Stimulated activated CD8-positive, alpha-beta memory T cell treated with anti-CD3 and anti-CD28 coated beads, Interleukin-7, amount 100 ng/mL, for 24 hours (primary cell): ENCODE measurements at places on chromosomes 5 and 9.

GRCh38 chr5:117776977-117777376 is 1202.4 kb upstream of the SEMA6A start:
- DNase-seq, result no peak

DNA sequence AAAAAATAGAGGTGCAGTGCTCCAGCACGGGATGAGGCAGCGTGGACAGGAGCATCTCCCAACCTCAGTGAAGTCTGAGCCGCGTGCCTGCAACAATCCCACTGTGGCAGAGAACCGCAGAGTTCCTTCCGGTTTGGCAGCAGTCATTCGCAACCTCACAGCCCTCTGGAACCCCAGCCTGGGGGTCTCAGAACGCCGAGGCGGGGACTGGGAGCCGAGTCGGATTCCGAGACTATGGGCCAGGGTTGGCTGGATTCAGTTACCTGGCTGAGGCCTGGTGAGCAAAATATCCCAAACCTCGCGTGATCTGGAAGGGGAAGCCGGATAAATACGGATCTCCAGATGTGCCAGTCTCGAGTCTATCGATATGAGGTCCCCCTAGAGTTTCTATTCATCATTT is 27.0 kb downstream of the CDKN2A start:
- no peak for DNase-seq

DNA sequence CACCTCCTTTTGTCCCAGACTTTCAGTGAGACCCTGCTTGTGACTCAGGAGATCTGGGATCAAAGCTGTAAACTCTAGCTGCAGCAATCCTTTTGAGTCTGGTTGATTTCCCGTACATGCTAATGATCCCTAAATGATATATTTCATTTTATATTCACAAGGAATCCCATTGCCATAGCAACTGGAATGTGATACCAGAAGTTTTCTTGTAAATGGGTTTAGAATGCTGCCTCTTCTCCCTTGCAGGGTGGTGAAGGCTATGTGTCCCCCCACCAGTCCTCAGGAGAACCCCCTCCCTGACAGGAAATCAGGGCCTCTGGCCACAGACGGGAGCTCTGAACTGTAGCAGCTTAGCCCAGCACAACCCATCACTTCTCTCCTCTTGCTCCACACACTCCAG is 215.0 kb downstream of the FSTL4 start:
- DNase-seq, result no peak

GRCh38 chr9:79570448-79571308 is 1.1 kb upstream of the TLE4 start:
- DNase-seq, result peak; percentile 25

- DNase-seq, result no peak
Observed at GRCh38 chr5:83099445-83099844, 22.1 kb downstream of the XRCC4 start.

- no peak for DNase-seq
Observed at GRCh38 chr5:114686356-114686755, 324.5 kb downstream of the KCNN2 start.

GRCh38 chr5:114305402-114306207 is 56.3 kb upstream of the KCNN2 start:
- DNase-seq, result no peak

DNA sequence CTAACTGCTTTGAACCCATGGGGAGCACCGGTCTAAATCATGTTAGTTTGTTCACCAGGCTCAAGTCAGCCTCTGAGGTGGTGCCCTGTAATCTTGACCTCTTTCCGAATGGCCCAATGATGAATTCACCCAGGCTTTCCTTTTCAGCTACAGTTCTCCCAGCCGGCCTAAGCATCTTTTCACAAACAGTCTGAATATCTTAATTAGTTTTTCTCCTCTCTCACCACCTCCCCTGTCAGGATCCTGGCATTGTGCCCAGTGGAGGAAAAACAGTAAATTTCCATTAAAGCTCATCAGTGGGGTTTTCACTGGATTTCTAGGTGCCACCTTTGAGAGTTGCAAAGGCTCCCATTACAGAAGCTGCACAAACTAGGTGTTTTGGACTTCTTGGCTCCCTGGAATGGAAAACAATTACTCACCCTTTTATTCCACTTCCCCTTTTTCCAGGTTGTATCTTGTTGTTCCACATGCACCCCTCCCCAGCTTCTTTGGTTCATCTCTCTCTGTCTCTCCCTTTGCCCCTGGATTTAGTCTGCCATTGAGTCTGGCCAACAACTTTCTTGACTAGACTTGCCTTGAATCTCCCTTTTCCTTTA is 69.4 kb upstream of the ADAMTSL1 start:
- DNase-seq, result no peak

- DNase-seq, result no peak
Observed at GRCh38 chr9:11551106-11551505, 938.3 kb upstream of the PTPRD start.

DNA sequence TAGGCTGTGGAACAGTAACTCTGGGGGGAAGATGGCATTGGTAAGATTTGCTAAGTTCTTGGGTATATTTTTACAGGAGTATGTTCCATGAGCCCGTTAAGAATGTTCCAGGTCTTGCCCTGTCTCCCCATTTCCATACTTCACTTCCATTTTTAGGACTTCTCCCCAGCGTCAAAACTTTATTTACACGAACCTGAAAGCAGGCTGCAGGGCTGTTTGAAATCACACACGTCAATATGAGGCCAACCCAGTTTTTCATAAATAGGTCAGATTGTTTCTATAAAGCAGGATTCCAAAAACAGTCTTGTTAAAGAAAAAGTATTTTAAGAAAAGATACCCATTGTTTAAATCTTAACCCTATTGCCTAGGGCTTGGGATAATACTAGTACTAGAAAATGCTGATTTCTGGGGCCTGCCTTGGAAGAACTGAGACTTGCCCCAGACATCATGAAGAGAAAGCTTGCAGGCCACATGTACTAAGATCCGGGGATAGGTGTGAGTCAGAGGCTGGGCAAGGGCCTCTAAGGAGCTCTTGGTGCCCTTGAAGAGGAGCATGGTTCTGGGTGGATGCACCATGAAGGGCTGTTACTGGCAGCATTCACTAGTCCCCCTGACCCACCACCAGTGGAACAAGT is 24.2 kb downstream of the TRIO start:
- DNase-seq, result no peak

DNA sequence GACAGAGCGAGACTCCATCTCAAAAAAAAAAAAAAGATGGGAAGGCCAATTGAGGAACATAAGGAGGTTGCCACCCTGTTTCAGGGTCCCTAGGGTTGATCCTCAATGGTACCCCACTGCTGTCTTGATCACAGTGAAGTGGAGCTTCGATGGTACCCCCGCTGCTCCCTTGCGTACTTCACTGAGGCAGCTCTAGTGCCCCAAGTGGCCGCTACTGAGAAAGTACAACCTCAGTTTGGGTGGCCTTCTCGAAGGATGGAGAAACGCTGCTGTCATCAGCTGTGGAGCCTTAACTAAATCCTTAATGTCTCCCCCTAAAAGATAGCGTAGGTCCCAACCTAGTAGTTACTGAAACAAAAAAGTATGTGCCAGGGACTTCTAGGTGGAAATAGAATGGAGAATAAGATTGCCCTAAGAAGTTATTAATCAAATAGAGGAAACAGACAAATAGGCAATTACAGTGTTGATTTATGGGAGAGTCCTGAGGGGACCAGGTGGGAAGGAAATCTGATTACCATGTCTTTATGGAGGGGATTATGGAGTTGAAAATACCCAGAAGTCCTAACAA is 6.3 kb downstream of the TESK1 start:
- no peak for DNase-seq

GRCh38 chr5:172178991-172179989 is 8.7 kb downstream of the STK10 start:
- DNase-seq, result no peak

- no peak for DNase-seq
Observed at GRCh38 chr9:34636791-34637355, 714 bp downstream of the SIGMAR1 start.

- no peak for DNase-seq
Observed at GRCh38 chr9:852539-852938, 11.0 kb downstream of the DMRT1 start.

GRCh38 chr9:37197158-37198038 is 77.0 kb downstream of the ZCCHC7 start:
- DNase-seq, result no peak

- DNase-seq, result no peak
Observed at GRCh38 chr5:169426784-169427183, 125.8 kb upstream of the SLIT3 start.

DNA sequence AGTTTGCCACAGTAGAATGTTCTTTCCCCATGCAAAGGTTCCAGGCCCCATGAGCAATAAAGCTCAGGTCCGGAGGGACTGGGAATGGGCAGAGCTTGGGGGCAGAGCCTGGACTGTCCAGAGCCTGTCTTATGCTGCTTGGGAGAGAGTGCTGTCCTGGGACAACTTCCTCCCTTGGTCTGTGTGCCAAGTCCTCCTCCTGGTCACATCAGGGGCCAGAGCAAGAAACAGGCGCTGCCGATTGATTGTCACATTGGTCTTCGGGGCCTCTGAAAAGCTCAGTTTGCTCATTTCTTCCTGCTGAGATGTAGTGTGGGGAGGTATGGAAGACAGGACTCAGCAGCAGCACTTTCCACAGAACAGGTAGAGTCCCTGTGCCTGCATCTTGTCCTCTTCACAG is 54.0 kb upstream of the FCN1 start:
- DNase-seq, result no peak

- no peak for DNase-seq
Observed at GRCh38 chr9:88891040-88891439, 100.2 kb upstream of the S1PR3 start.

DNA sequence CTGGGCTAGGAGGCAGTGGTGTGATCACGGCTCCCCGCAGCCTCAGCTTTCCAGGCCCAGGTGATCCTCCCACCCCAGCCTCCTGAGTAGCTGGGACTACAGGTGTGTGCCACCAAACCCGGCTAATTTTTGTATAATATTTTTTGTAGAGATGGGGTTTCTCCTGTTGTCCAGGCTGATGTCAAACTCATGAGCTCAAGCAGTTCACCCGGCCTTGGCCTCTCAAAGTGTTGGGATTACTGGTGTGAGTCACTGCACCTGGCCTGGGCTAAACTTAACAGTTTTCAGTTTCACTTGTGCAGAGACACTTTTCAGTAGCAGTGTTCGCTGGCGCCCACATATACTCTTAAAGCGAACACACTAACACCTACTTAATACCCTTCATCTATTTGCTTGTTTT is 205.6 kb upstream of the ZNF608 start:
- DNase-seq, result no peak

DNA sequence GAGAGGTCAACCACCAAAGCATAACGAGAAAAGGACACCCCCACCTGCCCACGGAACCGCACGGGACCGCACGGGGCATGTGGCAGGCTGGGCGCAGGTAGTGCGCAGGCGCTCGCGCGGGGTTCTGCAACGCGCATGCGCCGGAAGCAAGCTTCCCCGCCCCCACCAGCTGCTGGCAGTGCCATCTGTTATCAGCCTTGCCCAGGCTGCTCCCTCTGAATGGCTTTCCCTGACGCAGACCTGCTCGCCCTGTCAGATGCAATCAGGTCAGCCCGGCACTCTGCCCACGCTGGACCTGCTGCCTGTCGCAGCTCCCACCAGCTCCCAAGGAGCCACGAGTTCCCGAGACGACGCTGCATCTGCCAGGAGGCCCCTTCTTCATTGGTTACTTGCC is 22.8 kb downstream of the PTCH1 start:
- DNase-seq, result no peak

- DNase-seq, result no peak
Observed at GRCh38 chr5:125836256-125836655, 587.0 kb upstream of the GRAMD2B start.

DNA sequence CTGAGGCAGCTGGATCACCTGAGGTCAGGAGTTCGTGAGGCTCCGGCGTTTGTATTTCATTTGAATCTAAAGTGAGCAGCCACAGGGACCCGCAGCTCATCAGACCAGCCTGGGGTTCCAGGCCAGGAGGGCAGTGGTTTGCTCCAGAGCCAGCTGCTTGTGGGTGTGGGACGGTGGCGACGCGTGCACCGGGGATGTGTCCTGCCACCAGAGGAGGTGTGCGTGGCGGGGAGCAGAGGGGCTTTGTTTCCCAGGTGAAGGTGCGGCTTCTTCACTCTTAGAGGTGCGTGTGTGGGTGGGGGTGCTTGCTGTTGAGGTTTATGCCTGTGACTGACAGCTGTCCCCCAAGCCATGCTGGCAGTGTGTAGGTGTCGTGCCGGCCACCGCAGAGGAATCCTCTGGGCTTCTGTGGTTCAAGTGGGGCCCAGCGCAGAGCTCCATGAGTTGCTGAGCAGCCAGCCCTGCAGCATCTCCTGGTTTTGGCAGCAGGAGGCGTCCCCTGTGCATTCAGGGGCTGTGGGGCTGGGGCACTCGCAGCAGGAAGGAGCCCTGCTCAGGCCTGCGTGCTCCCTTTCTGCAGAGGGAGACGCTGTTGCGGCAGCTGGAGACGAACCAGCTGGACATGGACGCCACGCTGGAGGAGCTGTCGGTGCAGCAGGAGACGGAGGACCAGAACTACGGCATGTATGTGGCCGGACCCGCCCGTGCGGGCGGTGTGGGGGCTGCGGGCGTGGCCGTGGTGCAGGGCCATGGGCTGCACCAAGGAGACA is 6.9 kb upstream of the AJM1 start:
- no peak for DNase-seq

- DNase-seq, result no peak
Observed at GRCh38 chr5:5270161-5270560, 130.0 kb downstream of the ADAMTS16 start.

- no peak for DNase-seq
Observed at GRCh38 chr9:135722365-135722764, 20.4 kb downstream of the KCNT1 start.

DNA sequence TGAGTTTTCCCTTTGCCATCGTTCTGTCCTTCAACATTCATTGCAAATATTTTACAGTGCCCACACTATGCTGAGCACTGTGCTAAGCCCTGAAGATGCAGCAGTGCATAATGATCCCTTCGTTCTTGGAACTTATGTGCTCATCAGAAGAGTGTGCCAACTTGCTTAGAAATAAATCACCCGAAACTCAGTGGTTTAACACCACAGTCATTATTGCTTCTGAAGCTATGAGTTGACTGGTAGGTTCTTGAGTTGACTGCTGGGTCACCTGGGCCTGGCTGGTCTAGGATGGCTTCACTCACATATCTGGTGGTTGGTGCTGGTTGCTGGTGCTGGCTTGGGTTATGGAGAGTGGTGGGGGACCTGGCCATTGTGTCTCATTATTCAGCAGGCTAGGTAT is 20.9 kb downstream of the PCSK5 start:
- no peak for DNase-seq
